ENCODE measurements at places on chromosomes 5 and 9.

GRCh38 chr9:4638968-4639367 lies 23.1 kb upstream of the PLPP6 start:
- DNase-seq, result no peak

GRCh38 chr9:93578844-93579243 lies 2.5 kb downstream of the PHF2 start:
- DNase-seq, result no peak

GRCh38 chr5:33010846-33011245 lies 299.7 kb downstream of the NPR3 start:
- DNase-seq, result no peak

DNA sequence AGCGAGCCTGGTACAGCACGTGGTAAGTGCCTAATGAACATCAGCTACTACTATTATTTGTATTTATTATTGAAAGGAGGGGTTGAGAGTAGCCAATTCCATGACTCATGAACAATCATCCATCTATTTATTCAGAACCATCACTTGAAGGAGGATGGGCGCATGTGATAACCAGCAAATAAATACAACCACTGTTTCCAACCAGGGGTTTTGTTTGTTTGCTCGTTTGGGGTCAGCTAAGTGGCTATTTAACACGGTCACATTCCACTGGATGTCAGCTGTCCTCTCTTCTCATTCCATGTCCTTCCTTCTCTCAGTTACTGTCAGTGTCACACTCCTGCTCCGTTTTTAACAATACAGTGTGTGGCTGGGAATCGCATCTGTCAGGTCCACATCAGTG lies 8.6 kb downstream of the RAPGEF1 start:
- no peak for DNase-seq

GRCh38 chr5:6632324-6632887 lies 438 bp downstream of the NSUN2 start:
- no peak for DNase-seq

DNA sequence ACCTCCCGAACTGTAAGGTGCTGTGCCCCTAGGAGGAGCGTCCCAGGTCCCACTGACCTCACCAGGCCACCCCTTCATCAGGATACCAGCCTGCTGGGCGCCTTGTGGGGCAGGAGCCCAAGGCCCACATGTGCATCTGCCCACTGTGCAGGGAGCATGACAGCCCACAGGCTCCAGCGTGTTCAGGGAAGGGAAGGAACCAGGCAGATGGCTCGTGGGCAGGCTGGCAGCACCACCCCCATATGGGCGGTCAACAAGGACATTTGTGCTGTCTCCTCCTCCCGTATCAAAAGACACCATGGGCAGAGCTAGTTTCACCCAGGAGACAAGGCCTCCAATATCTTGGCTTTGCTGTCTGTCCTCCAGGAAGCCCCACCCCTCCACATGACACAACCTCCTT lies 85.5 kb upstream of the PPP1R26 start:
- DNase-seq, result no peak

DNA sequence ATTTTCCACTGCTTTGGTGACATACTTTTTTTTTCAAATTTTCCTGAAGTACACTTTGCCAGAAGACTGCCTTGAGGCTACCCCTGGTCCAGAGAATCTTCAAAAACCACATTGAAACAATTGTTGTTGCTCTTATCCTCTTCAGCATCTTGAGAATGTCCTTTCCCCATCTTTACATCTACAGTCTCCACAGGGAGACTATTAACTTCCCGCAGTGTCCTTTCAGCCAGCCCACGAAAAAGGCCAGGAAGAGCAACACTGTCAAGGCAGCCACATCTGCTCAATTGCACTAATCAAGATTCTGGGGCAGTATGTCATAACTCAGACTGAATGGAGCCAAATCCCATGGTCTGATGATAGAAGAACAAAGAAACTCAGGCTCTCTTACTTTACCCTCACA lies 148.3 kb downstream of the ENC1 start:
- no peak for DNase-seq

- peak; percentile 35 for DNase-seq
These were observed 76.0 kb downstream of the ARL15 start for GRCh38 chr5:54234304-54234933.

- no peak for DNase-seq
These were observed 51.2 kb downstream of the SLC1A3 start for GRCh38 chr5:36657563-36657995.

GRCh38 chr5:115369430-115370144 lies 73.1 kb upstream of the CCDC112 start:
- no peak for DNase-seq

DNA sequence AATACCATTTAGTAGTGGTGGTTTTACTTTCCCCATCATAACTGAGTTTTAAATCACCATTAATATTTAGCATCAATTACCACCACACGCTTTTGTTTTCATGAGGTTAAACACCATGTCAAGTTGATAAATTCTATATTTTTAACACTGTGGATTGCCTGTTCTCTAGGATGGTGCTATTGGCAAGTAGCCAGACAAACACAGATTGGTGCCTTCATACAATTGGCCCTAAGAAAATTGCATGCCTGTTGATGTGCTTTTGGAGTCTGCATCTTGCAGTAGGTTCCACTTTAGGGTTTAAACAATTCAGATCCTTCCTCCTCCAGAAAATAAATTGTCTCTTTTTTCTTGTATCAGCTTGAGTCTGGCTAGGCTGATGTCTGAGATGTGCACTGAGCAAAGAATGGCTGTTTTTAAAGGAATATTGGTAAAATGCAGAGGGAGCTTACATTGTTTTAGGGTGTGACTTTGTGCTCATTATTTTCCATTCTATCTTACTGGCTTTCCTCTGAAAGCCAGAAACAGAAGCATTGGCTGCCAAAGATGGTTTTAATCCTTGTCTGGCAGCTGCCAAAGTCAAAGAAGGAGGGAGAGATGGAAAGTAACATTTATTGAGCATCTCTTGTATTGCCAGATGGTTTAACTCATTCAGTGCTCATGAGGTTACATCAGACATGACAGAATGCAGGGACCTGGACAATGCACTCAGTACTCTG lies 19.6 kb upstream of the MAN2A1 start:
- DNase-seq, result no peak

- peak; percentile 92 for DNase-seq
These were observed at the start of gene UAP1L1 for GRCh38 chr9:137077010-137077747. UAP1L1 (plus strand) TSS chr9:137077517; CDS start chr9:137077533, 16 bp downstream.

DNA sequence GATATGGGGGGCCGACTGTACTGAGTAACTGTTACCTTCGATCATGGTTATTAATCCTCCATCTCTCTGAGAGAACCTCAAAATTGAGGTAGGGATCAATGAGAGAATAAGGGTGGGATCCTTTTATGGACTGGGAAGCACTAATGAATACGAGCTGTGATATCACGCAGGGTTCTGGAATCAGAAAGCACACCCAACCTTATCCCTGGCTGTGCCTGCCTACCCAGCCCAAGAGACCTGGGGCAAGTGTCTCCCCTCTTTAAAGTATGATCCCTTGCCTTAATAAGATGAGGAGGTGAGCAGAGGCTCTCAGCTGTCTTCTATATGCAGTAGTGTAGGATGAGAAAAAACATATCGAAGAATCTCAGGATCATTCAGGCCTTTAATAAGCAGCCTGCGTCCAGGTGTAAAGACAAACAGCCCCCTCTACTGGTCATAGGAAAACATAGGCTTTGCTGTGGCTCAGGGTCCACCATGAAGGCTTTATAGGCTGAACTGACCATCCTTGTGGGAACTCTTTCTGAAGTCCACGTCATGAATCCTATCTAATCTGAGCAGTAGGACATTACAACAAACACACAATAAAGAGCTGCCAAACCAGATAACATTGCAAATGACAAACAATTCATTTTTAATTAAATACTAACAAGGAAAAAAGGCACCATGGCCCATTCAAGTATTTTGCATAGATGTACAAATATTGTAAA lies 16.8 kb downstream of the NIPAL4 start:
- DNase-seq, result peak; percentile 74

- DNase-seq, result peak; percentile 58
These were observed 17.4 kb upstream of the ADRB2 start for GRCh38 chr5:148808864-148809642.

DNA sequence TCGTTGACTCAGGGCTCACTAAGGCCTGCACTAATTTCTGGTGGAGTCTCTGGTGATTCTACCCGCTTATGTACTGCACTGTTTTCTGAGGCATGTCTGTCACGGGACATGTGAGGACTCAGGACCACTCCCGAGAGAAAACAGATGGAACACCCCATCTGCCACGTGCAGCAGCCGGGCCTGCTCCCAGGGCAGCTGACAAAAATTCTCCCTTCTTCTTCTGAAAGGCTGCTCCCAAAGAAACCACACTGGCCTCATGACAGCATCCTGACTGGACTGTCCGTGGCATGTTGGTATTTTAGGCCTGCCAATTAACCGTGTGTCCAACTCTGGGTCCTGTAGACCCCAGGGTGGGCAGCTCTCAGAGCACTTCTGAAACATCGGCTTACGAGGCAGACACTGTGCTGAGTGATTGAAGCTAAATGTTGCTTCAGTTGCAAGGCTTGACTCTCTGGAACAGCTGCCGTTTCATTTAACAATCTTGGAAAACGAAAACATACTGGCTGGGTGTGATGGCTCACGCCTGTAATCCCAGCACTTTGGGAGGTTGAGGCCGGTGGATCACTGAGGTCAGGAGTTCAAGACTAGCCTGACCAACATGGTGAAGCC lies 39.0 kb downstream of the FAM240B start:
- DNase-seq, result no peak

DNA sequence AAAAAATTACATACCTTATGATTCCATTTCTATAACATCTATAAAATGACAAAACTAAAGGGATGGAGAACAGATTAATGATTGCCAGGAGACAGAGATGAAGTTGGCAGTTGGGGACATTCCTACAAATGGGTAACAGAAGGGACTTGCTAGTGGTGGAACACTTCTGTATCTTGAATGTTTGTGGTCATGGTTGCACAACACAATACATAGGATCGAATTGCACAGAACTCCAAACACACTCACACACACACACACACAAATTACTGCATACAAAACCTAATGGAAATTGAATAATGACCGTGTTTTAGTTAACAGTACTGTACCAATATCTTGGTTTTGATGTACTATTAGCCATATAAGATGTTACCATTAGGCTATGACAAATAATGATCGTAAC lies 330.7 kb upstream of the POU5F2 start:
- no peak for DNase-seq

GRCh38 chr9:121925935-121926334 lies 167.2 kb downstream of the TTLL11 start:
- no peak for DNase-seq

DNA sequence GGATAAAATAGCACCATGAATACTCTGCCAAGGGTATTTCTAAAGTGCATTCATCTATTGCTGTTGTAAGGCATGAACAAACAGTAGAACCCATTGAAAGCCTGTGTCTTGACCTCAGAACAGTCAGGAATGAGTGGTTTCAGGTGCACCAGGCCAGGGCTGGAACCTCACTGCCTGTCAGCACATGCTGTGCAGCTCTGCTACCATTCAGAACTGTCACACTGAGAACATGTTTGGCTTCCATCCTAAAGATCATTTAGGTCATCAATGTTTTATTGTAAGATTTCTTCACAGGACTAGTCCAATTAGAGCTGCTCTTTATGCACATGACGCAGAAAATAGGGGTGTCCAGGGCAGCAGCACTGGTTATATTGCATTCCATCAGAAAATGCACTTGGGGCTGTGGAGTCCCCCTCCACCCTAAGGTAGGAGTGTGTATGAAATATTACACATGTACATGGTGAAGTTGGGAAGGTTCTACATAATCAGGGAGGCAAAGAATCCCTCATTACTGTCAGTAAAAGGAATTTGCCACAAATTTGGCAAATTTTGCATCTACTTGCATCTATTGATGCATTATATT lies 408.0 kb downstream of the CTNND2 start:
- no peak for DNase-seq

DNA sequence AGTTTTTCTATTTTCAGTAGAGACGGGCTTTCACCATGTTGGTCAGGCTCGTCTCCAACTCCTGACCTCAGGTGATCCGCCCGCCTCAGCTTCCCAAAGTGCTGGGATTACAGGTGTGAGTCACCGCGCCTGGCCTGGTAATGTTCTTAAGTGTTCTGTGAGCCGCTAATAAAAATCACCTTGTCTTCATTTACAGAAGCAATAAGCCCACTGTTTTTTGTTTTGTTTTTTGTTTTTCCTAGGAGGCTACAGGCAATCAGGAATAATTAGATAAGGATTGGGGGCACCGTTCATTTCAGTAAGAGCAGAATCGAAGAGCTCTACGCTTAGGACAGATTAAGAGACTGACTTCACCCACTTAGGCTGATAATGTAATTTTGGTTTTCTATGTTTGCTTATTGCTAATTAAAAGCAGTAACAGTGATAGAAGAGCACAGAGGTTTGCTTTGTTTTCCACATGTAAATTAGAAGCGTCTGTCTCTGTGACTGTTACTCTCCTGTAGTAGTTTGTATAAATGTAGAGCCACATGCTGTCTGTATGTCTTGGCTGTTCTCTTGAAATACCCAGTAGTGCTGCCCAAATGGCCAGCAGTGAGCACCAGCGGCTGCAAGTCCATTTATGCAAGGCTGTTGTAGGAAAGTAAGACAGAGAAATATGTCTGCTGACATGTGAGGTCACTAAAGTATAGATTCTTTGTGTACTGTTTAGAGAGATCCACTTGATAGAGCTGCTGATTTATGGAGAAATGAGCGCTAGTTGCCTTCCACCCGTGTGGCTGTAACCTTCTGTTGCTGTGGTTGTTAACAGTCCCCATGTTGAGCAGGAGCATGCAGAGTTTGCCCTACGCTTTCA lies 30.5 kb downstream of the TRIO start:
- DNase-seq, result no peak

- peak; percentile 43 for DNase-seq
These were observed 79.4 kb downstream of the SLC1A3 start for GRCh38 chr5:36685631-36686288.

- DNase-seq, result no peak
These were observed 7.7 kb downstream of the ASPN start for GRCh38 chr9:92474587-92474986.

- peak; percentile 42 for DNase-seq
These were observed 8.0 kb downstream of the B4GALT1 start for GRCh38 chr9:33158843-33159776.

GRCh38 chr9:136521537-136521936 lies 24.3 kb downstream of the NOTCH1 start:
- DNase-seq, result no peak

GRCh38 chr9:108553111-108553635 lies 302.6 kb downstream of the ACTL7B start:
- DNase-seq, result no peak

- DNase-seq, result no peak
These were observed 19.4 kb downstream of the NR2F1 start for GRCh38 chr5:93602241-93603077.

DNA sequence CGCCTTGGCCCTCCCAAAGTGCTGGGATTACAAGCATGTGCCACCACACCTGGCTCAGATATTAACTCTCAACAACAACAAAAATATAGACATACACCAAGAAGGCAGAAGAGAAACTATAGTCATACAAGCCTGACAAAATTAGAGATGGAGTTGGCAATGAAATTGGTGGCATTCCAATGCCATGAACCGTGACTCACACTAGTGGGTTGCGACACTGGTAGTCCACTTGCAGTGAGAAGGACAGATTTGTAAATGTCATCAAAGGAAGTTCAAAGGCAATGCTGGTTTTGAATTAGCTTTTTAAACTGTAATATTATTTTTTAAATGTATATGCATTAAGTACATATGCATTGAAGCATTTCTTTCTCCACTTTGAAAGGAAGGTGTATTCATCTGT lies 8.5 kb upstream of the DNAJC25 start:
- no peak for DNase-seq

- no peak for DNase-seq
These were observed 97.9 kb upstream of the PCSK1 start for GRCh38 chr5:96530901-96531300.

Data from GM20000 (cell line).